ENCODE measurements at places on chromosomes 7 and 10.

DNA sequence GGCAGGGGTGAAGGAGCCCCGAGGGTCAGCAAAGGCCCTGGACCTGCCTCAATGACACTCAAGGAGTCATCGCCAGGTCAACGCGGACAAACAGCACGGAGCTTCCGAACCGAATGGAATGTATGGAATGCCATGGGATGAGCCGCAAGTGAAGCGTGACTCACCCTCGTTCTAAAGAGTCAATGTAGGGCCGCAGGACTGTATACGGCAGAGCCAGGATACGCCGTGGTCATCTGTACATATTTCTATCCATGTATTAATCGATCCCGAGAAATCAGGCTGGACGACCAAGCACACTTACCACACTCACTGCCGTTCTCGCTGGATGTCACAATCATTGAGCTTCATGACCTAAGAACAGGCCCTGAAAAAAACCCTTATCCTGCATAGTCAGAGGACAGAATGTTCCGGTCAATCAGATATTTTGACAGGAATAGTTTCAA is 4.3 kb downstream of the SNX8 start:
- no peak for DNase-seq

GRCh38 chr7:22983257-22983855 is 30.6 kb downstream of the HYCC1 start:
- no peak for DNase-seq

DNA sequence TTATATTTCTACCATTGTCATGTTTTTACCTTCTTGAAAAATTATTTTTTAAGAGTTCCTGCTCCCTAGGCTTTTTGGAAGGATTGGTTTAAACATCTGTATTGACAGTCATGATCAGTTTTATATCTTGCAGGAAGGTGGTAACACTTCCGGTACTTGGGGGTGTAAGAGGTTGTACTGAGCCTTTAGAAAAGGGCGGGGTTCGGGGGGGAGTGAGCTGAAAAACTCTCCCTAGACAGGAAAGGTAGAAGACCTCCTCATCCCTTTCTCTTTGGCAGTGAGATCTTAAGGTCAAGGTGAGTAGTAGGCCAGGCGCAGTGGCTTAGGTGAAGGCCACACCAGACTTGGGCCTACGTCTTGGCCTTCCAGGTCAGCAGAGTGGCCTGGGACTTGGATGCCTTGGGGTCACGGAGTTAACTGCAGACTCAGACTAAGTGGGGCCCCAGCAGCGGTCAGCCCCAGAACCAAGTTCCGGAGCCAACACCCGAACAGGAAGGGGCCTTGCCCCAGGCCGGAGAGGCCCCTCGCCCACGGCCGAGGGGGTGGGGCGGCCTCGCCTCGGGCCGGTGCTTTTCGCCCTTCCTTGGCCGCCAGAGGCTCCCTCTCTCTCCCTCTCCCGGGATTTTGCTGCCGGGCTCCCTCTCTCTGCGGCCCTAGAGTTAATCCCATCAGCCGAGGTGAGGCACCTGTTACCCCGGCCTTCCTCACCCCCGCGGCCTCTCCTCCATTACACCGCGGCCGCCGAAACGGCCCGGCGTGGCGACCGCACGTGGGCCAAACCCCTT is at the start of gene PPP1R9A:
Gene PPP1R9A, plus strand, starts transcription at position 569 of the 785 bp plus-strand sequence. CDS start 2,520 bp downstream, outside the sequence.
- DNase-seq, result no peak

- no peak for DNase-seq
Observed at GRCh38 chr10:79482304-79482703, 30.0 kb upstream of the EIF5AL1 start.

DNA sequence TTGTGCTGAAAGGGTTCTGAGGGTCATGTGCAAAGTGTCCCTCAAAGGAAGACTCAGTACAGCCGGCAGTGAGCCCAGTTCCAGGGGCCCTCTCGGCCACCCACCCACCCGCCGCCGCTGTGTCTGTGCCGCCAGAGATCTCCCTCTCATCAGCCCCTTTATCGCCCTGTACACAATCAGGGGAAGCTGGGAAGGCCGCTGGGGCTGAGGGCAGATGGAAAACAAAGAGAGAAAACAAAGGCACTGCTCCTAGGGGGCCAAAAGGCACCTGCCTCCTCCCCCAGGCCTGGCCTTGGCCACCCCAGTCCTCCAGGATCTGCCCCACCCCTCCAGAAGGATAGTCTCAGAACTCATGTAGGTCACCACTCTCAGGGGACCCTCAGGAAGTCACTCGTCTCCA is 67.0 kb downstream of the ZMIZ1 start:
- no peak for DNase-seq

DNA sequence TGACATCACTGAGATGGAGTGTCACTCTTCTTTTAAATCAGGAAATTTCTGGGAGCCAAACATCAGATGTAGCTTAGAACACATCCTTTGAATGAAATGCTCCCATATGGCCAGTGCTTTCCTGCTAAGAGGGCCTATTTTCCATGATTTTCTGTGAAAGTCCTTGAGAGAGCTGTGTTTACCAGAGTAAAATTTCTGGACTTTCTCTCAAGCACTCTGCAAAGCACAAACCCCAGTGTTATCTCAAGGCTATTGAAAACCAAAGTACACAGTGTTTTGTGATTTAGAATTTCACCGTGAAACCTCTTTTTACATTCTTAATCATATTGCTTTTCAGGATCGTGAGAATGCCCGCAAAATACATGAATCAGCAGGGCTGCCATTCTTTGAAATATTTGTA is 54.0 kb downstream of the PAPSS2 start:
- DNase-seq, result no peak

GRCh38 chr7:71349682-71350481 is 217.9 kb downstream of the GALNT17 start:
- DNase-seq, result no peak

DNA sequence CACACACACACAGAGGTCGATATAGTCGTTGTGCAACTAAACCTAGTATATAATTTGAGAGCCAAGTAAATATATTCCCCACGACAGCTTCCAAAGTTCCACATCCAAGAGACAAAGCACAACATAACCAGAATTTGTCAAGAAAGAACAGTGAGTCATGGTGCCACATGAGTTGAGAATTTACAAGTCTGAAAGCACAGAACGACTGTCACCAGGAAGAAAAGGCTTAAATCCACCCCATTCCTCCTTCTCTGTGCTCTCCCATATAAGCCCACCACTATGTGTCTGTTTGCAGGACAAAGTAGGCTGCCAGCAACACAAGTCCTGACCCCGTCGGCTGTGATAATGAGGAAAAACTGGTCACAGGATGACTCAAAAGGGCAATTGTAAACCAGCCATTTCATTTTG is 32.8 kb downstream of the GSAP start:
- DNase-seq, result no peak

DNA sequence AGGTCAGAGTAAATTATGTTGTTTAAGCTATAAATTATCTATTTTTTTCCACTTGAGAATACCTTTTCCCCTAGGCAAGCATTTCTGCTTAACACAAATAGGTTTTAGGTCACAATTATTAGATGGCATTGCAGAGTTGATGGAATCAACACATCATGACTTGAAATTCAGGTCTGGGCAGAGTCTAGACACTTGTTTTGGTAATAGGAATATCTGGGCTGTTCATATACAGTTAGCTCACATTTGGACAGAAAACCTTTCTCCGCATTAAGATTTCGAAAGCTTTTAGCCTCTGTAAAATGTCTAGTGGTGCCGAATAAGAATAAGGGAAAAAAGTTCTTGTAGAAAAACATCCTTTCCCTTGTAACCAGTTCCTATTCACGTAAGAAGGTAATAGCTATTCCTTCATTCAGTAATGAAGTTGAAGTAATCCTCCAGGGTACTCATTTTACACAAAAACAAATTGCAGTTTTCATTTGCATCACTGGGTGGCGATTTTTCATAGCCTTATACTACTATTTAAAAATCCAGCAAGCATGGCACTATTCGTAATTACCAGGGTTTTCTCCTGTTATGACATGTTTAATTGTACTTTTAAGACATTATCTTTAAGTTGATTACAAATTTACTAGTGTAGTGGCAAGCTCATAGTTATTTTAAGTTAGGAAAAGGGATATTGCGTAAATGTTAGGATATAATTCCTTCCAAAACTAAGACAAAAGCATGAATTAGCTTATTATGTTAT is 37.0 kb downstream of the RPA3 start:
- no peak for DNase-seq

GRCh38 chr10:103691723-103692435 is 163.5 kb downstream of the SH3PXD2A start:
- DNase-seq, result no peak

- DNase-seq, result no peak
Observed at GRCh38 chr10:129522041-129522585, 55.1 kb downstream of the MGMT start.

DNA sequence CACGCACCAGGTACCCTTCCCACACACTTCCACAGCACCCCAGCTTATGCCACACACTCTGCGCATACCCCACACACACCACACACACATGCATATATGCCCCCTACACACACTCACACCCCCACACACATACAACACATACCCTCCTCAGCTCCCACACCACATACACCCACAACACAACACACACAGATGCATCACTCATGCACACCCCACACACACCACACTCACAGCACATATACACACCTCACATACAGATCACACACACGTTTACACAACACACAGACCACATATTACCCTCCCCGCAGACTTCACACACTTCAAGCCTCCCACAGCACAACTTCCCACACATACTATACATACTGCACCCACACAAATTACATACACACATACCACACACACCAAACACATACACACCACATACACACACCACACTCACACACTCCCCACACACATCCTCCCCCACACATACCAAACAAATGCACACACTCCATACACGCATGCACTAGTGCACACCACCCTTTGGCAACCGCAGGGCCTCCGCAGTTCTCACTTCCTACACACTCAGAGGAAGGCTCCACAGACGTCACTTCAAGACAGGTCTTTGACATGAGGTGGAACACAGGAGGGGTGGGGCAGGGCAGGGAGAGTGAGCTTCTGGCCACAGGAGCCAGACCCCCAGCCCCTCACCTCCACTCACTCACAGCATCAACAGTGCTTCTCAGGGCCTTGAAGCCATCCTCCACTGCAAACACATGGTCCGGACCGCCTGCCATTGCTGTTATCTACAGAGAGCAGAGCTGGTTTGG is 18.5 kb upstream of the ANTXRL start:
- DNase-seq, result no peak

DNA sequence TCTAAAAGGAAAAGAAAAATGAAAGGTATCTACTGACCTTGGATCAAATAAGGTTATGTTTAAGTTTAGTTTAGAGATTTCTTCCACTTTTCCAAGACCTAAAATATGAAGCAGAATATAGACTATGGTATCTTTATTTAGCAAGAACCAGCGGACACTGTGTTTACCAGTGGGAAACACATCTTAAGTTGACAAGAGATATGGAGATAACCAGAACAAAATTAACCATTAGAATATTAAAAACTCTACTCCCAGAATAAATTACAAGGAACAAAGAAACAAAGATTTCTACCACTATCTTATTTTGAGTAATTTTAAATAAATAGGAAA is 86.9 kb downstream of the IMMP2L start:
- DNase-seq, result no peak

DNA sequence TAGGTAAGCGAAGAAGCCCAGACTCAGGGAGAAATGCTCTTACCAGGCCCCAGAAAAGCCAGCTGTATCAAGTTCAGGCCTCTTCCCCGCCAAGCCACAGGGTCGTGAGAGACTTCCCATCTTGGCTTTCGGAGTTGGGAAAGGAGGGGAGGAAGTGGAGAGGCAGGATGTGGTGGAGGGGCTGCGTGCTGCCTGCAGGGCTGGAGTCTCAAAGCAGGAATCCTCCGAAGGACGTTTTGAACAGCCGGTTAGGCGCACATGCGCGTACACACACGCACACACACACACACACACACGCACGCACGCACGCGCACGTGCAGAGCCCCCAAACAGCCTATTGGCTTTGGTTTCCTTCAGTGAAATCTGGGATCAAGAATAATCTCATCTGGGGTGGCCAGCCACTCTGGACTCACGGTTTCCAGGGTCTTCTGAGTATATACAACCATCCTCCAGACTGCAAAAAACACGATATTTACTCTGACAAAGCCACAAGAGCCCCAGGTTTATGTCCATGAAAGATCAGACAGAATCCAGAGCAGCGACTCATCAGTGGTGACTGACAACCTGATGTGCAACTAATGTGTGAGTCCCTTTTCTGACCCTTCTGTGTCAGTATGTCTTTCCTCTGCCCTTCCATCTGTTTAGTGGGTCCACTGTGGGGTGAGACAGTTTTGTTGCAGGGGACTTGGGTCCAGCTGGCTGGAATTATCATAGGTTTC is 115.0 kb upstream of the ZNF438 start:
- no peak for DNase-seq

GRCh38 chr7:84705706-84706105 is 481.1 kb downstream of the SEMA3D start:
- no peak for DNase-seq

- no peak for DNase-seq
Observed at GRCh38 chr7:128884561-128885369, 22.1 kb downstream of the ATP6V1F start.

GRCh38 chr7:98802781-98803110 is 67.1 kb downstream of the TMEM130 start:
- no peak for DNase-seq

DNA sequence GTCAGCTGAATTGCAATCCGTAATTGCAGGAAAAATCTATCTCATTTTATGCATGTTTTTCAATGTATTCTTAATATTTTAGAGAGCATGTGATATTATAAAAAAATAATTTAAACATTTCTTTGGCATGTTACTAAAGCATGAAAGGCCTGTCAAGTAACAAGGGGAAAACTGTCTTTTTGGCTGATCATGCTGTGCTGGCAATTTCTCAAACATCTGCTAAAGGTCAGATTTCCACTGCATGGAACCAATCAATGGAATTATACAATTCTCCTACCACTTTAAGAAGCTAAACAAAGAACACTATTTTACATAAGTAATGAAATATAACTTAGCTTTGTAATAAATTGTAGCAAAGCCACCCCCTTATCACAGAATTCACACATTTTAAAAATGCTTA is 49.4 kb downstream of the JMJD1C start:
- no peak for DNase-seq

- DNase-seq, result no peak
Observed at GRCh38 chr10:90849956-90850749, 7.7 kb downstream of the HTR7 start.

DNA sequence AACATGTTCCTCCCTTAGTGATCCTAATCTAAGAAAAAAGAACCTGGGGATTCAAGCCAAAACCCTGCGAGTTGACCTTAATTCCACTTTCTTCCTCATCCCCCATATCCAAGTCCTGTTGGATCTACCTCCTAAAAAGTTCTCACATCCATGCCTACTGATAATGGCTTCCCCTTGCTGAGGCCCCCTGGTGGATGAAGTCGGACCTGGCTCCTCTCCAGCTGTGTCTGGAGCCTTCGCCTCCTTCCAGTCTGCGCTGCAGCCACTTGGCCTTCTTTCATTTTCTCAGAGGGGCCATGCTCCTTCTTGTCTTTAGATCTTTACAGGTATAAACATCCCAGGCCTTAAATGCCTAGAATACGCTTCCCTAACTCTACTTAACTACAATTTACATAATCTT is 8.1 kb downstream of the PDE1C start:
- DNase-seq, result no peak

GRCh38 chr10:131933016-131933695 is 32.3 kb downstream of the PPP2R2D start:
- no peak for DNase-seq
